ENCODE measurements at places on chromosomes 6 and 20.

DNA sequence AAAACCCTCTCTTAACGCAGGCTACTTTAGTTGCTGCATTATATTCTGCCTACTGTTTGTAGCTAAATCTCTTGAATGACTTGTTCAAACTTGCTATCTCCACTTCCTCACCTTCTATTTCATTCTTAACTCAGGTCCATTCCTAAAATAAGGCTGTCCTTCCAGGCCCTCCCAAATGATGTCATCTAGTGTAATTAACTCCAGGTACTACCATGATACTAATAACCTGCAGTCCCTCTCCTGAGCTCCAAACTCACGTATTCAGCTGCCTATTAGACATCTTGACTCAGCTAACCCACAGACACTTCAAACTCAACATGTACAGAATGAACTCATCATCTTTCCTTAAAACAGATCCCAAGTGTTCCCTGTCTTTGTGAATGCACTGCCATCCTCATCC lies 10.5 kb upstream of the TOP1 start:
- no peak for DNase-seq

DNA sequence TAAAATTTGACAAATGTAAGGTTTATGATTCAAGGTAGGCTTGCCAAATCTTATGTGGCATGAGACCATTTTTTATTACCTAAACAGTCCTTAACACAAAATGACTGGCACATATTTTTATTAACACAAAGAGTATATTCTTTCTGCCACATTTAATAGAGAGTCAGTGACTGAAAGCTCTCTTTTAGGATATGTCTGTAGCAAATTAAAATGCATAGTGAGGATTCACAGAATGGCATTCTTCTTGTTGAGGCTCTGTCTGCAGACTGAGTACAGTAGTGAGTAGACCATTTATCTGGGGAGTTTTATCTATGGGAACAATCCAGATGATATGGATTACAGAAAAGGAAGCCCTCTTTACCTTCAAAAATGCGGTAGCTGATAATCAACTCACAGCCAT lies 56.5 kb downstream of the HAO1 start:
- no peak for DNase-seq

GRCh38 chr6:292506-293192 lies 362 bp downstream of the DUSP22 start:
- DNase-seq, result peak; percentile 87

DNA sequence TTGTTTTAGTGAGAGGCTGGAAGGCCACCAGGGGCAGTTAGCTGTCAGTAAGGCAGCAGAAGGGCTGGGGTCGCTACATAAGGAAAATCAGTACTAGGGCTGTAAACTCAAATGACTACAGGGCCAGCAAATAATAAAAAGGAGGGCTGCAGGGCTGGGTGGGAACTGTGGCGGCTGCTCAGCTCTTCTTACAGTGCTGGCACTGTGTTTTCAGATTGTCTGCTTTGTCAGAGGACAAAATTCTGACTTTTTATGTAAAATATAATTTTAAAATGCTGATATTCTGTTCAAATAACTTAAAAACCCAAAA lies 23.2 kb downstream of the HLA-A start:
- DNase-seq, result no peak

DNA sequence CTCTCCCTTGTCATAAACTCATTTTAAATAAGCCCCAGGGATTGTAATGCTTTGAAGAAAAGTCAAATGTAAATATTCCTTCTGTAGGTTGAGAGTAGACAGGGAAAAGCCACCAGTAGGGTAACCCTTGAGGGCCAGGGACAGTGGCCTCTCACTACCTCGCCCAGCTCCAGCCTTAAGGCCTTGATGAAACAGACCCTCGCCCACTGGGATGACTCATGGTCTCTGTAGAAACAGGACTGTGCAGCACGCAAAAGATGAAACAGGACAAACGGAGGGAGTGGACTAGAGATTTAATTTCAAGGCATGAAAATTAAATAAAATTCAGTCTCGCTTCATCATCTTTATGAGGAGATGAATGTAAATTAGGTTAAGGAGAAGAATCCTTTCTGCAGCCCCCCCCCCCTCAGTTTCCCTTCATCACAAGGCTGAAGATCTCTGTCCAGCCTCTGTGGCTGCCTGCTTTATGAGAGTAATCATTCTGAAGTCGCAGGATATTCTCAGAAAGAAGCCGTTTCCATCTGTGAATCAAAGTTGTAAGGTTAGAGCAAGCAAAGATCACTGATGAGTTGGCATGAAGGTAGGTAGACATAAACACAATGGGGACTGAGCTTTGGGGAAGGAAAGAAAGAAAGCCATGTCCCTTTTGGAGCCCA lies 60.4 kb downstream of the TMEM200A start:
- DNase-seq, result no peak

DNA sequence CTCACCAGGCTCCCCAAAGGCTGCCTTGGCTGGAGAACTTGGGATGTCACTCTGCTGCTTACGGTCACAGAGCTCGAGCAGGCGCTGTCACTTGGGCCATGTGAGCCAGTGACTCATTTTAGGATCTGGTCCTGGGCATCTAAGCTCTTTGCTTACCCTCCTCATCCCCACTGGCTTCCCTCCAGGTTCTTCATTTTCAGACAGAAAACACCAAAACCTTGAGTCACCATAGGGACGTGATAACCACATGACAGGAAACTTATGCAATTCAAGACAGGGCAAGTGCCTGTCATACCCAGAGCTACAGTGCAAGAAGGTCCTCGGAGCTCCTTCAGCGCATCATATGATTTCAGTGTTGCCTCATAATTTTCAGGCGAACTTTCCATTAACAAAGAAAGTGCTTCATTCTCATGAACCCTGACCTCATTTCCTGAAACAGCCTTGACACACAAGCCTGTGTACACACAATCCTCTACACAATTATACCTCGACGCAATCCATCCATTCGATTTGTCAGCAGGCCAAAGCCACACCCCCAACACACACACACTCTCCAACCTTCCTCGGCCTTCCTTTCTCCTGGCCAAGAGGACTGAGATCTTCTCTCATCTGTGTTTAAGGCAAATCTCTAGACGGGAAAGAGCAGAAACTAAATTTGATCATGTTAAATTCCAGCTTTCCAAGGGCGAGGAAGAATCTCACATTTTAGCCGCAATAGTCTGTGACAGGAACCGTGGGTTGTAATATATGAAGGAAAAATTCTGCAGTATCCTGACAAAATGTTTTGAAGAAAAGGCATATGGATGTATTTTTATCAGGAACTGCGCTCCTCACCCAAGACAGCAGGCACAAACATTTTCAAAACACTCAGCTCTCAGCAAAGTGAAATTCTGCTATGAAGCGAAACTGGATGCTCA lies 25.3 kb downstream of the TBC1D7 start:
- DNase-seq, result no peak

GRCh38 chr6:134287859-134288537 lies 29.9 kb downstream of the SGK1 start:
- no peak for DNase-seq

DNA sequence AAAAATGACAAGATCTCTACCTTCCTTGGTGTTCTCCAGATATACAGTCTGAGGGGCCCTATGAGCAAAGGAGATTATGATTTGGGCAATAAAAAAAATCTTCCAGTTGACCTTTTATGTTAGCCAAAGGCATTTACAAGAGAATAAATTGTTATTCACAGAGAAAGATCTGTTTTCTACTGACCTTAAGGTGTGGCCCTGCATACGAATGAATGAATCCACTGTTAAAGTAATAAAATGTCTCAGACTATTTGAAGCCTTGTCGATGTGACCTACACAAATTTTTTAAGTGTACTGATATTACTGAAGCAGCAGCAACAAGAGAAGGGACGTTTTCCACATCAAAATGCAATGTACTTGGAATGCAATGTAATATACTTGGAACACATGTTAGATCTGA lies 95.9 kb upstream of the SSTR4 start:
- no peak for DNase-seq
